ENCODE measurements at places on chromosomes 11 and 22.

- no peak for DNase-seq
Observed at GRCh38 chr22:25829808-25830777, 88.1 kb downstream of the MYO18B start.

- no peak for DNase-seq
Observed at GRCh38 chr22:42814215-42814614, 42.9 kb downstream of the ARFGAP3 start.

DNA sequence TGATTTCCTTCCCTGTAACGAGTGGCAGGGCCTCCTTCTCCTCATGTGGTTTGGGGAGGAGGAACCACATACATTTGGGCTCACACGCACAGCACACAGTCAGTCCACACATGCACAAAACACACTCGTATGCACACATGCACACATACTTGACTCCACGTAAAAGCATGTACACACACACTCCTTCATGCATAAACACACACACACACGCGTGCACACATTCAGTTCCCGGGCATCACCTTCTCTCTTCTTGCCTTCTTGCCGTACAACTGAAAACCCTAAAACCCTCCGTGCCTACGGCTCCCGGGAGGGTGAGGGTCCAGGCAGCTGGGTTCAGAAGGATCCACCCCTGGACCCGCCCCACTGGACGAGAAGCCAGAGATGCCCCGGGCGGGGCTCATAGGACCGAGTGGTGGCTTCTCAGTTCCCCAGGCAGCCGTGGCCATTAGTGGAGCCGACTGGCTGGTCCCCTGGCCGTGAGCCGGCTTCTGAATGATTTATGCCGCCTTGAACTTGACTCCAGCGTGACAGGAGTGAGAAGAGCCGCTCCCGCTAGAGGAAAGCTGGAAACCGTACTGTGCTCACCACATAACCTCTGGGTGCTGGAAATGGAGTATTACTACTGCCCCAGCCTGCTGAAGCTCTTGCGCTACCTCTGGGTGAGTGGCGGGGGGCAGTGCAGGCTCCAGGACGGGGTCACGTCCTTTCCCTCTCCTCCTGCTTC, 117.4 kb downstream of the KIAA1671 start:
- DNase-seq = no peak

- no peak for DNase-seq
Observed at GRCh38 chr11:131982154-131982553, 611.7 kb downstream of the NTM start.

- DNase-seq = no peak
Observed at GRCh38 chr11:91115116-91115515, 892.3 kb upstream of the CHORDC1 start.

Measured in spleen (tissue), 13 donors.